ENCODE measurements at places on chromosomes 6 and 20. TPM values are rescaled to one million over a fixed set of nuclear protein-coding genes. Genes with fewer than 3 reads are reported as not detected.

Gene SDCBP2
- 3.5 TPM for total RNA-seq

Gene ATP6V1G2
- 4.0 TPM for total RNA-seq

DNA sequence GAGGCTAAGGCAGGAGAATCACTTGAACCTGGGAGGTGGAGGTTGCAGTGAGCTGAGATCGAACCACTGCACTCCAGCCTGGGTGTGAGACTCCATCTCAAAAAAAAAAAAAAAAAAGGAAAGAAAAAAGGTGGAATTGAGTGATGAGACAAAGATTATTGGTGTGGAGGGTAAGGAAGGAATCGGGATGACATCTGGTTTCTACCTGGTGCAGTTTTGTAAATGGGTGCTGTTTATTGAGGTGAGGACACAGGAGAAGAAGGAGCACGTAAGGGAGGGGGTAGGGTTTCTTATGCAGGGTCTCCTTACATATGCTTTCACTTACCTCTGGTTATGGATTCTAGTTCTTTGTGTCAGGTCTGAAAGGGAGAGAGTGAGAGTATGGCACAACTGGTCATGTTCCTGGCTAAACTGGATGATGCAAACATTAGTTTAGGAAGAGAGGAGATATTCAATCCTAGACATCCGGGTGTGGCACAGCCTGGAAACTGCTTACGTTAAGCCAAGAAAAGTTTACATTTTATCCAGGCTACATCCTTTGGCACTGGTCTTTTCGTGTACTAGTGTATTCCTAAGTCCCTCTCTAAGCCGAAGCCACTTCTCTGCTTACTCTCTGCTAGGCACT is 5.4 kb downstream of the RALY start:
- H3K4me3 ChIP-seq, result no peak overlapping the region
- no peak overlapping the region for H3K27ac ChIP-seq

DNA sequence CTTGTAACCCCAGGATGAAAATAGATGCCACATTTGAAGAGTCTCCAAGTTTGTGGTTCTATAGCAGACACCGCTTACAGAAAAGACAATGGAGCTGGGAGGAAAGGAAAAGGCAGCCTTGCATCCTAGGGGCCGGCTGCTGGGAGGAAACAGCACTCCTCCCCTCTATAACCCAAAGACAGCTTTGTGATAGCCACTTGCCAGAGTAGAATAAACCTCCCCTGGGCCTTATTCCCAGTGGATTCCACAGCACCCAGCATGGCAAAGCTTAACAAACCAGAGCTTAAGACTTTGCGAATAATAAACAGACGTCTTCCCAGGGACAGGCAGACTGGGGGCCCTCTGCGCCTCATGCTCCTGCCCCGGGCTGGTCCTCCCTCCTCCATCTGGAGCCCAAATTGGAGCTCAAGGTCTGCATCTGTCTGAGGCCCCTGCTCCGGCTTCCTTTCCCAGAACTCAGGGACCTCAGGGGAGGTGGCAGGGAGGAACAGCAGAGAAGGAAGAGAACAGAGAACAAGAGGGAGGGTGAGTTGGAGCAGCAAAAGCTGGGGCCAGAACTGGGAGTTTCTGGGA is 8.8 kb upstream of the TAF8 start:
- no peak overlapping the region for H3K4me3 ChIP-seq
- H3K27ac ChIP-seq, result peak overlapping the region; percentile 59
- ATAC-seq, result no peak
- peaks cover 32% of the 10 kb centered on the region for H3K4me1 ChIP-seq

DNA sequence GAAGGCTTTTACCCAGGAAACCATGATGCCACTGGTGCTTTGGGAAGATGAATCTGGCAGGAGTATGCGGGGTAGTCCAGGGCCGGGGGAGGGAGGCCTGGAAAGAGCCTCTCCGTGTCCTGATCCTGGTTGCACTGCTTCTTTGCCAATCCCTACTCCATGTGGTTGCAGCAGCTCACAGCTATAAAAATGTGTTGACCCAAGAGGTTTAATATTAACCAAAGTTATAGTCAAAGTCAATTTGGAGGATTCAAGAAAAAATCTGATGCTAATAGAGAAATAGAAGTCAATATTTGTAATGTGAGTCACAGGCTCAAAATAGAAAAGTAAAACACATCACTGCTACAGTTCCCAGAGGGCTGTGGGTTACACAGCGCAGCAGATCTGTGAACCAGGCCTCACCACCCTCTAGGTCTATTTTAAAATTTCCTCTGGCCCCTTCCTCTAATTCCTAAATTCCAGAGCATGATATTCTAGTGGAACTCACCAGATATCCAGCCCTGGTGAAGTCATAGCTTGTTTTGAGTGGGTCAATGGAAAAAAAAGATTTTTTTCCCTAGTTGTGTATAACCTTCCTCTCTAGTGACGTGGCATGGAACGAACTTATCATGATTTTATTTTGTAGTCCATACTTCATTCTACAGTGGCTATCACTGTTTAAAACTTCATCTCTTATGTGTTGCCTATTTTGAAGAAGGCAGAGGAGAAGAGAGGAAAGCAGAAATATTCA is 63.2 kb upstream of the BMP2 start:
- no peaks in the 10 kb centered on the region for H3K27me3 ChIP-seq
- no peak overlapping the region for H3K4me3 ChIP-seq
- peak; percentile 31 for ATAC-seq
- H3K27ac ChIP-seq, result no peak overlapping the region

DNA sequence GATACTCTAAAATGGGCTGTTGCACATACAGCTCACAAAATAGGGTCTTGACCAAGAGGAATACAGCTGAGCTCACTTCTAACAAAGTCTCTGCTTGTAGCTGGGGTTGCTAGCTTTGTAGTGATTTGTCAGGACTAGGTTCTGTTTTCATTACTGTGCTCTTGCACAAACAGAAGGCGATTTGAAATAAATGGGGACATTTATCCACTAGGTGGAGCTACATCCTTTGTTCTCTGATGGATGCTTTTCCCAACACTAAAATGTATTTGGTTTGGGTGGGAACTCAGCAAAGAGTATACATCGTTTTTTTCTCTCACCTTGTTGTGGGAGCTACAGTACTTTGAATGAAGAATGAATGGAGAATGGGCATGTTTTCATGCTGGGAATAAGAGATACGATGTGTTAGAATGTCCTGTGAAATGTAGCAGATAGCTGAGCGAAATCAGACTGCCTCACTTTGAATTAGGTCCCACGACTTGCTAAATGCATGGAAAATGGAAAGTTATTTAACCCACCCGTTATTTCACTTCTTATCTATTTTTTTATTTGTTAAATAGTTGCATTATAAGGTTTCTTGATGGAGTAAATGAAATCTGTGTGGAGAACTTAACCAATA is 494.7 kb upstream of the MAP3K7 start:
- no peaks in the 10 kb centered on the region for H3K27me3 ChIP-seq
- no peak overlapping the region for H3K27ac ChIP-seq
- no peaks in the 10 kb centered on the region for H3K36me3 ChIP-seq
- no peak for ATAC-seq
- no peaks in the 10 kb centered on the region for H3K4me1 ChIP-seq

DNA sequence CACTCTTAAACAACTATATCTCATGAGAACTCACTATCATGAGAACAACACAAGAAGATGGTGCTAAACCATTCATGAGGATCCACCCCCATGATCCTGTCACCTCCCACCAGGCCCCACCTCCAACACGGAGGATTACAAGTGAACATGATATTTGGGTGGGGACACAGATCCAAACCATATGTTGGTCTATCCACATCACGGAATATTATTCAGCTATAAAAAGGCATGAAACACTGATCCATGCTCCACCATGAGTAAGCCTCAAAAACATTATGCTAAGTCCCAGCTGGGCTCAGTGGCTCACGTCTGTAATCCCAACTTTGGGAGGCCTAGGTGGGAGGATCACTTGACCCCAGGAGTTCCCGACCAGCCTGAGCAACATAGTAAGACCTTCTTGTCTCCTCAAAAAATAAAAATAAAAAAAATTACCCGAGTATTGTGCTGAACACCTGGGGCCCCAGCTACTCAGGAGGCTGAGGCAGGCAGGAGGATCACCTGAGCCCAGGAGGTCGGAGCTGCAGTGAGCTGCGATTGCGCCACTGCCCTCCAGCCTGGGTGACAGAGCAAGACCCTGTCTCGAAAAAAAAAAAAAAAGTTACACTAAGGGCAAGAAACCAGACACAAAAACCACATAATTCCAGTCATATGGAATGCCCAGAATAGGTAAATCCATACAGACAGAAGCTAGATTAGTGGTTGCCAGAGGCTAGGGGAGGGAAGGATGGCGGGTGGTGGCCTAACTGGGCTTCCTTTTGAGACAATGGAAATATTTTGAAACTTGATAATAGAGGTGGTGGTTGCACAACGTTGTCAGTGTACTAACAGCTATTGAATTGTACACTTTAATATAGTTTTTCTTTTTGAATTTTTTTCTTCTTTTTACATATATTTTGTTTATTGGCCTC is 43.1 kb downstream of the ZNF217 start:
- no peak overlapping the region for H3K27ac ChIP-seq
- no peaks in the 10 kb centered on the region for H3K4me1 ChIP-seq
- H3K27me3 ChIP-seq, result no peaks in the 10 kb centered on the region
- no peak overlapping the region for H3K4me3 ChIP-seq
- no peak for ATAC-seq
- no peaks in the 10 kb centered on the region for H3K36me3 ChIP-seq

- no peak for ATAC-seq
- H3K36me3 ChIP-seq, result no peaks in the 10 kb centered on the region
- no peak overlapping the region for H3K4me3 ChIP-seq
- H3K27ac ChIP-seq, result no peak overlapping the region
Measured at GRCh38 chr6:71537717-71538116, 249.1 kb downstream of the OGFRL1 start.

DNA sequence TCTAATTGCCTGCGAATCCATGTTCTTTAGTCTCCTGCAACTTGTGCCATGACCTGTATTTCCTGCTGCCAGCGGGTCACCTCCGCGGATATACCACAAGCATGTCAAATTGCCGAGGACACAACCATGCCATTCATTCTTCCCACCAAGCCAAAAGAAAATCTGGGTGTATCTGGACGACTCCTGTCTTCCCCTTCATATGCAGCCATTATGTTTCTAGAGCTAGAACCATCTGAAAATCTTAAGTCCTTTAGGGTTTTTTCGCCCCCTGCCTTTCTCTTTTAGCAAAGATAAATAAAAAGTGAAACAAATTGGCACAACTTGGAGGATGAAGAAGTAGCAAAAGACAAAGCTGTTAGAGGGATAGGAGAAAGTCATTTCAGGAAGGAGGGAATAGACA is 242.6 kb downstream of the ARID1B start:
- ATAC-seq, result no peak
- H3K4me3 ChIP-seq, result no peak overlapping the region
- no peaks in the 10 kb centered on the region for H3K27me3 ChIP-seq
- peak overlapping the region; percentile 99 for H3K27ac ChIP-seq
- no peaks in the 10 kb centered on the region for H3K36me3 ChIP-seq
- peaks cover 57% of the 10 kb centered on the region for H3K4me1 ChIP-seq

DNA sequence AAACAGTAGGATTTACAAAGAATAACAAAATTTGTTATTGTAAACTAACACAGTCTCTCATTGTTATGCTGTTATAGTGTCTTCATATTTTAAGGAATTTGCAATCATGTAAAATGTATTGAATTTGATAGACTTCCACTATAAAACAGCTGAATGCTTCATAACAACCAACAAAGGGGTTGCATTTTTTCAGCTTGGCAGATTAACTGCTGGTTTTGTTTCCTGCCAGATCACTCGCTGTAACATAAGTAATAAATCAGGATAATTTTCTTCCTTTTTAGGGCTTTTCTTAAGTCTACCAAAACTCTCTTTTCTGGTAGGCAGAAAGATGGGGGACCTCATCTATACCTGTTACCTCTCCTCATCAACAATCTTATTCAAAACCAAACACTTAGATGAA is 169.8 kb downstream of the SAMD5 start:
- no peaks in the 10 kb centered on the region for H3K36me3 ChIP-seq
- H3K27me3 ChIP-seq, result no peaks in the 10 kb centered on the region
- no peak overlapping the region for H3K4me3 ChIP-seq
- H3K4me1 ChIP-seq, result no peaks in the 10 kb centered on the region
- H3K27ac ChIP-seq, result no peak overlapping the region
- ATAC-seq, result no peak

- no peaks in the 10 kb centered on the region for H3K36me3 ChIP-seq
- no peaks in the 10 kb centered on the region for H3K4me1 ChIP-seq
- ATAC-seq, result no peak
- H3K4me3 ChIP-seq, result no peak overlapping the region
- no peaks in the 10 kb centered on the region for H3K27me3 ChIP-seq
- H3K27ac ChIP-seq, result no peak overlapping the region
Measured at GRCh38 chr6:107061125-107062020, 33.4 kb downstream of the MTRES1 start.

- H3K36me3 ChIP-seq, result no peaks in the 10 kb centered on the region
- no peak overlapping the region for H3K27ac ChIP-seq
- H3K4me3 ChIP-seq, result no peak overlapping the region
- peaks cover 16% of the 10 kb centered on the region for H3K4me1 ChIP-seq
Measured at GRCh38 chr20:1396702-1397101, 3.8 kb upstream of the FKBP1A start.

- H3K27ac ChIP-seq, result no peak overlapping the region
- H3K27me3 ChIP-seq, result no peaks in the 10 kb centered on the region
- no peaks in the 10 kb centered on the region for H3K36me3 ChIP-seq
- H3K4me3 ChIP-seq, result no peak overlapping the region
Measured at GRCh38 chr6:155387481-155387880, 68.2 kb downstream of the NOX3 start.

DNA sequence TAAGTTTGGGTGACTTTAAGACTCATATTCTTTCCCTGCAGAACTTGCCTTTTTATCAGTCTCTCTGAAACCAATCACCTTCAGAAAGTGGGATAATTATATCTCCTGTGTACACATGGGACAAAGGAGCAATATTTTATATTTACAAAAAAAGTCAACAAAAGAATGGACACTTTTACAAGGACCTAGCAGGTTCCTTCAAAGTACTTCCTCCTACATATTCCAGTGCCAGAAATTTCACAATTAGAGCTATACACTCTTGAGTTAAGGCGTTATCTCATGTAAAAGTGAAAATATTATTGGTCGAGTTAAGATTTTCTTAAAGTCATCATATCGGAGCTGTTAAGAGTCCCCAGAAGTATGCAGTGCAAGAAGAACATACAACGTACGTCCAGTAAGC is 98.9 kb upstream of the MAFB start:
- H3K4me1 ChIP-seq, result no peaks in the 10 kb centered on the region
- peaks cover 8% of the 10 kb centered on the region for H3K27me3 ChIP-seq
- no peak overlapping the region for H3K27ac ChIP-seq
- no peak overlapping the region for H3K4me3 ChIP-seq
- no peak for ATAC-seq
- no peaks in the 10 kb centered on the region for H3K36me3 ChIP-seq

DNA sequence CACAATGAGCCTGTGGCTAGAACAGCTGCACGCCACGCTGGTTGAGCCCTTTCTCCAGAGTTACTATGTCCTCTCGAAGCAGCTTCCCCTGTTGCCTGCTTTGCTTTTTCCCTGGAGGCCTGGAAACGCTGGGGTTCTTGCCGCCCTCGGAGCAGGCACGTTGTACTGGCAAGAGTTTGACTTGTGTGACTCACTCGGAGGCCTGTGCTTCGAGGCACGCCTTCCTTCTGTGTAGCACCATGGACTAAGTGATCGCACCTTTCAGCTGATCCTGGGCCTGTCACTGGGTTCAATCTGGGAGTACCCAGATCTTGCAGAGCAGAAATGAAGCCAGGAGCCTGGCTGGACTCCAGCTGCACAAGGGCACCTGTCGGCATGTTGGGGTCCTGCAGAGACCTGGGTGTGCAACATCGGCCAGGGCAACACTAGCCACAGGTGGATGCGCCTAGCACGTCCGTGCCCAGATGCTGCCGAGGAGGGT is 5.2 kb downstream of the INSM1 start:
- H3K27ac ChIP-seq, result no peak overlapping the region
- H3K27me3 ChIP-seq, result peaks cover 81% of the 10 kb centered on the region
- no peaks in the 10 kb centered on the region for H3K36me3 ChIP-seq
- H3K4me1 ChIP-seq, result peaks cover 18% of the 10 kb centered on the region
- no peak overlapping the region for H3K4me3 ChIP-seq

- no peak for ATAC-seq
- no peaks in the 10 kb centered on the region for H3K36me3 ChIP-seq
Measured at GRCh38 chr6:106538145-106538544, 91.2 kb downstream of the RTN4IP1 start.
